Myocyte (in vitro differentiated cells): ENCODE measurements at places on chromosomes 6 and 20.

GRCh38 chr20:18388860-18389259 lies 78.0 kb downstream of the DZANK1 start:
- peak; percentile 32 for DNase-seq

DNA sequence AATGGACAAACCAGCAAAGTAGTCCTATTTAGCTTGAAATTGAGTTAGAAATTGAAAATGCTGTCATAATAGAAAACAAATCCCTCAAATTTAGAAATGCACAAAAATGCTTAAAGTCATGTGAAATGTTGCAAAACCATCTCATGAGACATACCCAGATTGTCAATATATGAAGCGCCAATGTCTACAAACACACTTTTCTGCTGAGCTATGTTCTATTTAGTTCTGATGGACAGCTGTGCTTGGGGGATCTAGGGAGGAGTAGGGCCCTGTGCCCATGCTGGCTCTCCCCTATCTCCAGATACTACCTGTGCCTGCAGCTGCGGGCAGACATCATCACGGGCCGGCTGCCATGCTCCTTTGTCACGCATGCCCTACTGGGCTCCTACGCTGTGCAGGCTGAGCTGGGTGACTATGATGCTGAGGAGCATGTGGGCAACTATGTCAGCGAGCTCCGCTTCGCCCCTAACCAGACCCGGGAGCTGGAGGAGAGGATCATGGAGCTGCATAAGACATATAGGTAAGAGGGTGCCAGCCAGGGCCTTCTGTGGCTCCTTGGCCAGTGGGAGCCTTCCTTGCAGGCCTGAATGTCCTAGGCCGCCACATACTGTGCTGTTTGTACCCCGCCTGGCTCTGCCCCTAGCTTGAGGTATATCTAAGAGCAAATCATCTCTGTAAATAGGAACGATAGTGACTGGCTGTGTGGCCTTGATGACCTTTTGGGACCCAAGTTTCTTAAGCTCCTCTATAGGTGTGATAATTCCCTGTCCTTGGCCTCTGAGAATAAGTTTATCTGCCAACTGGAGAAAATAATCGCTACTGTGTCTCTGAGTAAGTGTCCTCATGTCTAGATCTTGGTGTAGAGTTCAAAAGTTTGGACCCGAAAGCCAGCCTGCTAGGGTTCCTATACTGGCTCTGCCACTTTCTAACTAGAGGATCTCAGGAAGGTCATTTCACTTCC lies 30.6 kb downstream of the EPB41L1 start:
- no peak for DNase-seq

- DNase-seq = no peak
Measured at GRCh38 chr6:167726043-167726621, 100.6 kb upstream of the AFDN start.

DNA sequence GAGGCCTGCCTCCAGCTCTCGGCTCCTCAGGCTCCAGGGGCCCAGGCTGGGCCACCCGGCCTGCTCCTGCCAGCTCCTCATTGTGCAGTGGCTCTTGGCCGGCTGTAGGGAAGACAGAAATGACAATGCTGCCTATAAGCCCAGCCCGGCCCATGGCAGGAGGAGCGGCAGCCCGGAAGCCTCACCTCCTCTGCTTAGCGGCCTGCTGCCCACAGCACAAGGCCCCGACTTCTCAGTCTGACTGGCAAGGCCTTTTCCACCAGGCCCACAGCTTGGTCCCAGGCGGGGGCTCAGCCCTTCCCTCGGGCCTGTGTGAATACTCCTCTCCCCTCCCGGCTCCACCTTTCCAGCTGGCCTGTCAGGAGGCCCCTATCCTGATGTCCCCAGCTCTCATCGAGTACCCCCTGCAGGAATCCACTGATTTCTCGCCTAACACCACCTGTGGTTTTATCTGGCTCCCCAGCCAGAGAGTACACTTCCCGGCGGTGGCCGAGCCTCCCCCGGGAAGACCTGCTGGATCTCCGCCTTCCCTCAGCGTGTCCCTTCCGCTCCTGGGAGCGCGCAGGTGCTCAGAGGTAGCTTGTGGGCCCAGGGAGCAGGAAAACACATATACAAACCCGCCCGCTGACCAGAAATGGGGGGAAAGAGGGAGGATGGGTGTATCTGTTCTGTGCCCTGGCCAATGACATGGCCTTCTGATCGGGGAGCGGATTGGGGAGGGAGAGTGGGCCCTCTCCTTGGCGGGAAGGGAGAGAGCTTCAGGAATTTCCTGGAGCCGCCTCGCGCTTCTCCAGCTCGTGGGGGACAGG lies 963 bp downstream of the DDRGK1 start:
- no peak for DNase-seq

GRCh38 chr6:37155394-37156312 lies 14.3 kb upstream of the PIM1 start:
- no peak for DNase-seq

- no peak for DNase-seq
Measured at GRCh38 chr6:135084001-135084915, 29.6 kb upstream of the HBS1L start.

DNA sequence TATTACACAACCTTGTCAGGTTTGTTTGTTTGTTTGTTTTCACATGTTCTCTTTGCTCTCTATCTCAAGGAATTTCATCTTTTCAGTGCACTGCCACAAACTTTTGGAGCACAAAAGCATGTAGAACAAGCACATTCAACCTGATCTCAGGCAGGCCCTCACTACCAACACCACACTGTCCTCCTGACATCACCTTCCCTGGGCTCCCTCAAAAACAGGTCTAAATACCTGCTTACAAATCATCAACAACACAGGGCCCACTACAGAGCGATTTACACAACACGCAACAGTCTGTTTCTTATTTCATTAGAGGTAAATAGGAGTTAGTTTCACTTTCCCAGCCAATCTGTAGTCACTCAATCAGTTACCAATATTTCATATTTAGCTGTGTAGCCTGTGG lies 241.4 kb downstream of the EPHA7 start:
- DNase-seq = no peak

DNA sequence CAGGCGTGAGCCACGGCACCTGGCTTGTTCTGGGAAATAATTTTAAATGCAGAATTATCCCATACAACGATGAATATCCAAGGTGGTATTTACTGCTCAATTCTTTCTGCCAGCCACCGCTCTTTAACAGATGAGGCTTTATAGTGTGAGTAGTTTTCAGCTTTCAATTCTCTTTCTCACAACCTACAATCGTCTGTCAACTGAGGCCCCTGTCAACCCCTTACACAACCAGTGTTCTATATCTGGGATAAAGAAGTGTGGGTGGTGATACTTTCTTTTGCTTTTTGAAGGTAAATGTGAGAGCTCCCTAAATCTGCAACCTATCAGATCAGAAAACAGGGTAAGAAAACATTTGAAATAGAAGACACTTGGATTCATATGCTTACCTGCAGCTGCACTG lies 22.5 kb downstream of the STAU1 start:
- DNase-seq = no peak

DNA sequence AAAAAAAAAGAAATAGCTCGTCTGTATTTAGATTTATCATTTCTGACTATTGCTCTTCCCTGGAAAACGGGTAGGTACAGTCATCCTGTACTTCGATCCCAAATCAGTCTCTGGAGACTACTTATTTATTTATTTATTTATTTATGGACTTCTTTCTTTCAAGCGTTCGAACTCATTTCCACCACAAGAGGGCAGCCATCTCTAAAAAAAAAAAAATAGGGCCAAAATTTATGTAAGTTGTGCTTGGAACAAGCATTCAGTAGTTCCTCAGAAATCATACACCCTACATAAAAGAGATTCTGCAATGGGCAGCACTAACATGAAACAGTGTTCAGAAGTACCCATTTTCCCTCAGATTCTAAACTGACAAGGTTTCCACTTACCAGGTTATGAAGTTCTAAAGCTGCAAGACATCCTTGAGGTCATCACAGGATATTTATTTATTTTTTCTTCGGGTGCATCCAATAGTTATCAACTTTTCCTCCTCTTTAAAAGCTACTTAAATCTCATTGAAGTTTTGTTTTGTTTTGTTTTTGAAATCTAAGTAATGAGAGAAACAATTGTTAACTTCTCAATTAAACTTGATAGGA lies 1.9 kb upstream of the BMP2 start:
- peak; percentile 74 for DNase-seq

- peak; percentile 82 for DNase-seq
Measured at GRCh38 chr20:14055127-14055742, 59.9 kb downstream of the MACROD2 start.

DNA sequence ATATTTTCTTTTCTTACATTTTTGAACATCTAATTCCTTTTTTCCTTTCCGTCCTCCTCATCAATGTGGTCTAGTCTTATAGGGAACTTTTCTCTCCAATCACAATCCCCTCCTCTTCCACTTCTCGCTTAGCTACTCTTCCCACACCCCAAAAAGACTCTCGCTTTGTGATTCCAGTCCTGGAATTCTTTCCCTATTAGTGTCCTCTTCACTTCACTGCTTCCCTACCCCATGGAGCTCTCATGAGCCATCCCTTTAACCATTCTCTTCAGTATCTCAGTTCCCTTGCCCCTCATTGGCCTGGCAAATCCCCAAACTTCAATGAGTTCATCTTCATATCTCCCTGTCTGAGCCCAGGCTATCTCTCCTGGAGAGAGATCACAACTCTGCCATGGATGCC lies 55.3 kb upstream of the CEP85L start:
- DNase-seq = no peak

- no peak for DNase-seq
Measured at GRCh38 chr6:136562211-136562610, 12.0 kb upstream of the MAP7 start.

DNA sequence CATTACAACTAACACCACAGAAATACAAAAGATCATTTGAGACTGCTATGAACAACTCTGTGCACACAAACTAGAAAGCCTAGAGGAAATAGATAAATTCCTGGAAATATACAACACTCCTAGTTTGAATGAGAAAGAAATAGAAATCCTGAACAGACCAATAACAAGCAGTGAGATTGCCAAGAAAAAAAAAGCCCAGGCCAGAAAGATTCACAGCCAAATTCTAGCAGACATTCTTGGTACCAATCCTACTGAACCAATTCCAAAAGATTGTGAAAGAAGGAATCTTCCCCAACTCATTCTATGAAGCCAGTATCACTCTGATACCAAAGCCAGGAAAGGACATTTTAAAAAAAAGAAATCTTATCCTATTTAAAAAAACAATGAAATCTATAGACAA lies 7.0 kb upstream of the CDK19 start:
- DNase-seq = peak; percentile 14

GRCh38 chr6:5172041-5172653 lies 87.0 kb downstream of the PPP1R3G start:
- no peak for DNase-seq

DNA sequence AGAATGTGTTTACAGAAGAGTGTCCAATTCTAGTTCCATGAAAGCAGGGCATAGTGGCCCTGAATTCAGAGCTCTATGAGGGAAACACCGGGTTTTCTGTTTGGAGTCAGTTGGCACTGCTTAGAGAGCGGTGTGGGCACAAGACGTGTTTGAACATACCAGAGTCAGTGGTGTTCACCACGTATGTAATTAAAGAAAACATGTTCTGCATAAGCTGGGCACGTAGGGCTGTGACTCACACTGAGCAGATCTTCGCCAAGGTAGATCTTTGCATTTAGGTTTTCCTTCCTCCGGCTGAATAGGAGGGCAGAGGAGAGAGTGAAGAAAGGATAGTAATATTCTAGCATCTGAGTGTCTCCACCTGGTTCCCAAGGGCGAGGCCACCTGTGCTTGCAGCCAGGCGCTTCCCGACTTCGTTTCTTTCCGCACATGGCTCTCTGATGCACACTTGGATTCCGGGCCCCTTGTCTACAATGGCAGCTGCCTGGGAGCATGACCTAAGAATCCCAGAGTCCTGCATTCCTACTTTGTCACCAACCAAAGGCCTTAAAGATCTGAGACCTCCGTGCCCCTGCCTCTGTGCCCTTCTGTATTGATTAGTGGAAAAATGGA lies 136.2 kb downstream of the ERMARD start:
- no peak for DNase-seq

- DNase-seq = no peak
Measured at GRCh38 chr6:10567256-10568026, 46.3 kb downstream of the GCNT2 start.

GRCh38 chr6:161136655-161137054 lies 137.2 kb downstream of the AGPAT4 start:
- no peak for DNase-seq

DNA sequence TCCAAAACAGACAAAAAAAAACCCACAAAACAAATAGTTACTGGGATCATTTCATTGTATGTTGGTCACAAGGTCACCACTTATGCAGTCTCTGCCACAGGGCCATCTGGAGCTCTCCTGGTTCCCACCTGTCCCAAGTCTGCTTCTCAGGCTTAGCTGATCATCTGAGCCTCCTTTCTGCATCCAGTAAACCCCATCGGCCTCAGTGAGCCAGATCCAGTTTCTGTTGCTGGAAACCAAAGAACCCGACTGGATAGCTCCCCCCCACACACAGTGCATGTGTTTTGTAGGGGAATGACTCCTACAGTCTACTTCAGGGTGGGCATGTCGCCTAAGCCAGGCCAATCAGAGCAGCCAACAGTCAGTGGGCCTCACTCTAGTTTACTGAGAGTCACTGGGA lies 233.3 kb downstream of the PREX1 start:
- DNase-seq = no peak

GRCh38 chr6:100479179-100480035 lies 14.7 kb upstream of the SIM1 start:
- DNase-seq = peak; percentile 74

DNA sequence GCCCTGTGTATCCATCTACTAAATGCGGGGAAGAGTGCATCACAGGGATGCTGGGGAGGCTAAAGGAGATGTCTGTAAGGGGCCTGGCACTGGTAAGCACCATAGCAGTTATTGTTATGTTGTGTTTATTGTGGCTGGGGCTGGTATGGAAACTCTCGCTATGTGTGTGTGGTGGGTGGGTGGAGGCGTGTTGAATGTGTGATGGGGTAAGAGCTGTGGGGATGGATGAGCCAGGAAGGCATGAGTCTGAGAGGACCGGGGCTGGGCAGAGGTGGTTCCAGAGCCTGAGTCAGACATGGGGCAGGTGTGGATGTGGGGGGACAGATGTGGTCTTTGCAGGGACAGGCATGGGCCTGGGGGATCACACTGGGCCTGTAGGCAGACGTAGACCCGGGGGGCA lies 88.1 kb downstream of the GRM4 start:
- no peak for DNase-seq

GRCh38 chr20:43914311-43915210 lies at the start of gene TOX2:
Gene TOX2, plus strand, starts transcription at chr20:43914852. Its CDS starts 40 bp downstream, at chr20:43914892.
- DNase-seq = peak; percentile 31

- no peak for DNase-seq
Measured at GRCh38 chr6:57261926-57262325, 39.8 kb upstream of the RAB23 start.

GRCh38 chr20:59087829-59088433 lies 45.3 kb upstream of the PRELID3B start:
- peak; percentile 70 for DNase-seq
